ENCODE measurements at places on chromosomes 2 and 18.

- no peak for DNase-seq
These were observed 283.0 kb downstream of the ALPK2 start for GRCh38 chr18:58345875-58346274.

GRCh38 chr2:27493948-27494283 is 1.1 kb downstream of the FNDC4 start:
- DNase-seq: no peak

GRCh38 chr2:152037743-152038435 is 61.0 kb downstream of the CACNB4 start:
- DNase-seq: no peak

- no peak for DNase-seq
These were observed 112.2 kb downstream of the ZFP36L2 start for GRCh38 chr2:43114210-43114609.

DNA sequence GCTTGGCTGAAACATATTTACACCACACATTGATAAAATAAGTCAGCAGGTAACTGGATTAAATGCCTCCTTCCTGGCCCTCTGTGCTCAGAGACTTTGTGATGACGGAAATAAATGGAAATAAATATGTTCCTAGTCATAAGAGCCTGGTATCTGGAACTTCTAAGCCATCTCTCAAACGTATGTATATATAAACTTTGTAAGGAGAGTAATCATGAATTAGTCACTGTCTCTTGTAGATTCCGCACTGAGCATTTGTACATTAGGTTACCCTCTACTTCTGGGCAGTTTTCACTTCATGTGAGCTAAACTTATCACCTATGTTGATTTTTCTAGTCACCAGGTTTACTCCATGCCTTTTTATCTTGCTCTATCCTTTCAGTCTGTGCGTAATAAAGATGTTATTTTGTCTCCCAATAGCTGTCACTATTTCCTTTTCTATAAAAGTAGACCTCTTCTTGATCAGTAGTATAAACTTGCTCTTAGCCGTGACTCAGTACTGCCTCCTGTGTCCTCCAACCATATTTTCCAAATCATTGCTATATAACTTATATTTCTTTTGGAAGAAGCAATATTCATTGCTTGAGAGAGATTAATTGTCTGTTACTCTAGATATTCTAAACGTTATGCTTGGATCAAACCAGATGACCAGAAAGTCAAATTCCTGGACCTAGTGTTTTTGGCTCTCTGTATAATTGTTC is 53.2 kb downstream of the FEZ2 start:
- DNase-seq: no peak

- no peak for DNase-seq
These were observed 8.7 kb downstream of the PTH2R start for GRCh38 chr2:208415255-208415654.

DNA sequence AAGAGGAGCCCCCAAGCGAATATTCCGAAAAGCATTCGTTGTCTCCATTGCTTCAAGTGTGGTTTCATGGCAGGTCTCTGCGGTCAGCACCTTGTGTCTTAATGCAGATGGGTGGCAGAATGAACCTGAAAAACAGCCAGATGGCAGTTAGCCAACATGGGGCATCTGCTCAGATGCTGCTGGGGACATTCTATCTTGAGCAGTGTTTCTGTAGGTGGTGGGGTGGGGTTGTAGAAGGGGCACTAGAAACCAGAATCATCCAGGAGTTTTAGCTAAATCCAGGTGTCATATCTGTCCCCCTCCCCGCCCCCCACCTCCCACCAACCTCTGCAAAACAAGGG is 42.1 kb downstream of the ST6GAL2 start:
- no peak for DNase-seq

- no peak for DNase-seq
These were observed 81.9 kb downstream of the CDH2 start for GRCh38 chr18:28095041-28095440.

- DNase-seq: no peak
These were observed 516.7 kb downstream of the ERBB4 start for GRCh38 chr2:212021947-212022346.
